ENCODE measurements at places on chromosomes 16 and 17.

DNA sequence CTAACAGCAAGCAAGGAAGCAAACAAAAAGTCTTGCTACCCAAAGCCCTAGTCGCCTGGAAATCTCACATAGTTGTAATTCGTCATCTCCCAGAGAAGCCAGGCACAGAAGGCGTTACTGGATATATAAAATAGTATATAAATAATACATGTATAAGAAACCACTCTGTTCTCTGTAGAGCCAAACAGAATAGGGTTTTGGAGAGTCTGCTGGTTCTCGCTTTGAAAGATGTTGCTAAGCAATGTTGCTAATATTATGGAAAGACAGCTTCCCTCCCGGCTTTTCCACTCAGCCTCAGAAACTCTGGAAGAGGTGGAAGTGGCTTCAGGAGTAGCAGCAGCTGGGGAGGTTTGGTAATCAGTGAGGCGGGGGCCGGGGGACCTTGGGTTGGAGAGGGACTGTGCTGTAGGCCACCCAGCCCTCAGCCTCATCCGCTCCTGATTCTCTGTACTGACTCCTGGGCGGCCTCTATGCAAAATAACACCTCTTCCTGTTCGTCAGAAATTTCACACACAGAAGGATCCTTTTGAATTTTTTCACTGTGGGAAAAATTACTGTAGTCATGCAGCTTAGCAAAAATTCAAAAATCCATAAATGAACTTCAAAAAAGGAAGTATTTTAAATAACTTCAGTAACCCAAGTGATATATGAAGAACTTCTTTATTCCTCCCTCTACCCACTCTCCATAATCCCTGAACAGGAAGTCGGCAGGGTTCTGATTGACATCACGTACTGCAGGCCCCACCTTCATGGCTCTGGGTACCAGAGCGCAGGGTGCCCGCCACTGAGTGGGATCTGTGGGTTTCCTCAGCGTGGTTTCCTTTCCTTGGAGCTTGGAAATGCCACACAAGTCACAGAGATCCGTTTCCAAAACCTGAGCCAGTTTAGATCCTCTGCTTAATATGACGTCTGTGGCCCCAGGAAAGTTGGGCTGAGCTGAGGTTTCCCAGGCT is 51.4 kb downstream of the RAP1GAP2 start:
- H3K4me1 ChIP-seq = peaks cover 13% of the 10 kb centered on the region
- H3K36me3 ChIP-seq = no peaks in the 10 kb centered on the region
- no peak overlapping the region for H3K27ac ChIP-seq
- H3K4me3 ChIP-seq = no peak overlapping the region
- peaks cover 32% of the 10 kb centered on the region for H3K27me3 ChIP-seq
- DNase-seq = no peak

DNA sequence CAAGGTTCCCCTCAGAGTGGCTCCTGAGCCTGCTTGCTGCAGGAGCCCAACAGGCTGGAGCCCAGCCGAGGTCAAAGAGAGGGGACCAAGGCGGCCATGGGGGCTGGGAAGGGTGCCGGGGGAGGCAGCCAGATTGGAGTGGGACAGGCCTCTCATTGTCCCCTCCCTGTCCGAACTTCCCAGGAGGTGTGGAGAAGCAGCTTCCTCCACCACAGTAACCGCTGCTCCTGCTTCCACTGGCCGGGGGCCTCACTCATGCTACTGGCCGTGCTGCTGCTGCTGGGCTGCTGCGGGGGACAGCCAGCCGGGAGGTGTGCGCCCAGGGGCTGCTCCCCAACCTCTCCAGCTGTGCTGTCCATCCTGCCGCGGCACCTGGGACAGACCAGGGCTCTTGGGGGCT is 29.3 kb downstream of the TMEM94 start:
- no peak overlapping the region for H3K4me3 ChIP-seq
- H3K27ac ChIP-seq = no peak overlapping the region
- peaks cover 20% of the 10 kb centered on the region for H3K4me1 ChIP-seq
- no peak for DNase-seq

GRCh38 chr16:73322856-73323255 is 274.9 kb upstream of the ZFHX3 start:
- H3K27me3 ChIP-seq = no peaks in the 10 kb centered on the region
- DNase-seq = no peak
- no peaks in the 10 kb centered on the region for H3K36me3 ChIP-seq
- H3K4me3 ChIP-seq = no peak overlapping the region

DNA sequence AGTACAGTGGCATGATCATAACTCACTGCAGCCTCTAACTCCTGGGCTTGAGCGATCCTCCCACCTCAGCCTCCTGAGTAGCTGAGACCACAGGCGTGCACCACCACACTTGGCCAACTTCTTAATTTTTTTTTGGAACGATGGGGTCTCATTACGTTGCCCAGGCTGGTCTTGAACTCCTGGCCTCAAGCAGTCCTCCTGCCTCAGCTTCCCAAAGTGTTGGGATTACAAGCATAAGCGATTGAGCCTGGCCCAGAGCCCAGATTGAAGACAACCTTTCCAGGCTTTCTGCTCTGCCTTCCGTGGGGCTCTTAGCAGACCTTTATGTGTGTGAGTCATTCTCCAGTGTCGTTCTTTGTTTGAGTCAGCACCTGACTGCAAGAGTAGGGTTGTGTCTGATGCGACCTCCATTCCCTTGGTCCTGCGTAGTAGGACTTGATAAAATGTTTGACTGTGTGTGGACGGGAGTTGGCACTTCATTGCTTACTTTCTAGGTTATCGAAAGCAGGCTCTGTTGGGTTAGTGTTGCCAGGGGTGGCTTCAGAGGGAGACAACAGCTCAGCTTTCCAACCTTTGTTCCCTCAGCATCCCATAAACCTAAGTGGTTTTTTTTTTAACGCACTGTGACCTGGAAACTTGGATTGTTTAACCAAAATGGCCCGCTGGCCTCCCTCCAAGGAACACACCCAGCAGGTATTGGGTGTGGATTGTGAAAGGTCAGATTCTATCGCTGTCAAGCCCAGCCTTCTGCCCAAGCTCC is 26.4 kb downstream of the EEF2K start:
- H3K4me1 ChIP-seq = peaks cover 6% of the 10 kb centered on the region
- no peaks in the 10 kb centered on the region for H3K27me3 ChIP-seq
- H3K36me3 ChIP-seq = peaks cover 27% of the 10 kb centered on the region

GRCh38 chr17:8158267-8159031 is 4.3 kb downstream of the VAMP2 start:
- peak; percentile 84 for DNase-seq
- peak overlapping the region; percentile 87 for H3K27ac ChIP-seq
- no peaks in the 10 kb centered on the region for H3K27me3 ChIP-seq
- peak overlapping the region; percentile 67 for H3K4me3 ChIP-seq
- H3K4me1 ChIP-seq = peaks cover 48% of the 10 kb centered on the region

- H3K36me3 ChIP-seq = peaks cover 25% of the 10 kb centered on the region
- H3K4me1 ChIP-seq = peaks cover 31% of the 10 kb centered on the region
- peaks cover under 1% of the 10 kb centered on the region for H3K27me3 ChIP-seq
- DNase-seq = no peak
- H3K4me3 ChIP-seq = no peak overlapping the region
Measured at GRCh38 chr17:49401971-49402611, 12.6 kb downstream of the PHB1 start.

GRCh38 chr16:189604-190186 is 9.4 kb downstream of the HBQ1 start:
- H3K4me1 ChIP-seq = peaks cover 5% of the 10 kb centered on the region
- no peak overlapping the region for H3K4me3 ChIP-seq
- no peaks in the 10 kb centered on the region for H3K27me3 ChIP-seq
- DNase-seq = no peak
- H3K36me3 ChIP-seq = peaks cover 13% of the 10 kb centered on the region

- no peak for DNase-seq
- H3K4me1 ChIP-seq = no peaks in the 10 kb centered on the region
- H3K4me3 ChIP-seq = no peak overlapping the region
- peaks cover 17% of the 10 kb centered on the region for H3K36me3 ChIP-seq
- no peaks in the 10 kb centered on the region for H3K27me3 ChIP-seq
- H3K27ac ChIP-seq = no peak overlapping the region
Measured at GRCh38 chr16:88516601-88517061, 53.6 kb upstream of the ZC3H18 start.

GRCh38 chr17:30421592-30421991 is 42.9 kb downstream of the CPD start:
- no peak overlapping the region for H3K27ac ChIP-seq
- no peak overlapping the region for H3K4me3 ChIP-seq
- no peaks in the 10 kb centered on the region for H3K27me3 ChIP-seq
- H3K4me1 ChIP-seq = no peaks in the 10 kb centered on the region
- no peak for DNase-seq

- no peak within 1 kb of the TSS for H3K27ac ChIP-seq
- no peak for DNase-seq
- H3K36me3 ChIP-seq = no peaks in the 10 kb centered on the region
- no peaks in the 10 kb centered on the region for H3K27me3 ChIP-seq
Measured at GRCh38 chr16:81238296-81239011, at the start of gene BCO1. BCO1 (plus strand) TSS chr16:81238689; CDS start chr16:81238909, 220 bp downstream.

DNA sequence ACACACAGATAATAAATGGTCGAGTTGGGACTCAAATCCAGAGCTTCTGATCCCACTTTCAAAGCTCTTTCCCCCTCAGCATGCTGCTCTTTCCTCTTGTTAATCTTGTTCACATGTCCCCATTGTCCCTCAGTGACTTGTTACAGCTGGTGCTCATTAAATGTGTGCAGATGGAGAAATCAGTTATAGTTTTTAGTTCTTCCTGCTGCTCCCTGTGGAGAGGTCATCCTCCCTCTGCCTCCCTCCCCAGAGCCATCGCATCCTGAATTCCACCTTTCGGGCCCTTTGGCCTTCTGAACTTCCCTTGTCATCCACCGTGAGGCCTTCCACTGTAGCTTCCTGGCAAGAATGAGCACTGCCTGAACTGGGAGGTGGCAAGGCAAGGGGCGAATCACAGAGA is 179.6 kb downstream of the WSCD1 start:
- DNase-seq = no peak
- H3K36me3 ChIP-seq = no peaks in the 10 kb centered on the region
- H3K27me3 ChIP-seq = peaks cover 7% of the 10 kb centered on the region
- H3K4me3 ChIP-seq = no peak overlapping the region

DNA sequence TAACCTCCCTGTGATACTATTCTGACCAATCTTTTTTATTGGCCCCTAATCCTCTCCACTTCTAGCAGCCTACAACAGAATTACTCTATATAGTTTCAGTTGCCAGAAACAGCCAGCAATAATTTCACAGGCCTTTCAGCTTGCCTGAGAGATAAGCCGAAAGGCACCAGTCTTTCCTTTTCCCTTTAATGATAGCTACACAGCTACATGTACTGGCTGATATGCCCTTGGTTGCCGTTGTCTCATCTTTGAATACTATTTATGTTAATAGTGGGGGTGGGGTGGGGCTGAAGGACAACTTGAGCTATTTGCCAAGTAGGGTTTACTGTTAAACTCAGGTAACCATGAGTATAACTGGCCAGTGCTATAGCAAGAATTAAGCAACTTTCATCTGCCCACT is 35.8 kb upstream of the RASL10B start:
- no peak overlapping the region for H3K4me3 ChIP-seq
- DNase-seq = no peak
- no peaks in the 10 kb centered on the region for H3K4me1 ChIP-seq
- H3K27ac ChIP-seq = no peak overlapping the region

- no peaks in the 10 kb centered on the region for H3K36me3 ChIP-seq
- H3K27me3 ChIP-seq = no peaks in the 10 kb centered on the region
- H3K4me1 ChIP-seq = peaks cover 4% of the 10 kb centered on the region
- no peak overlapping the region for H3K4me3 ChIP-seq
Measured at GRCh38 chr17:17506181-17506741, 10.1 kb upstream of the RASD1 start.

GRCh38 chr16:11566398-11566797 is 20.3 kb downstream of the LITAF start:
- peaks cover 15% of the 10 kb centered on the region for H3K36me3 ChIP-seq
- peaks cover 25% of the 10 kb centered on the region for H3K4me1 ChIP-seq
- no peak overlapping the region for H3K27ac ChIP-seq
- H3K4me3 ChIP-seq = no peak overlapping the region
- DNase-seq = no peak

DNA sequence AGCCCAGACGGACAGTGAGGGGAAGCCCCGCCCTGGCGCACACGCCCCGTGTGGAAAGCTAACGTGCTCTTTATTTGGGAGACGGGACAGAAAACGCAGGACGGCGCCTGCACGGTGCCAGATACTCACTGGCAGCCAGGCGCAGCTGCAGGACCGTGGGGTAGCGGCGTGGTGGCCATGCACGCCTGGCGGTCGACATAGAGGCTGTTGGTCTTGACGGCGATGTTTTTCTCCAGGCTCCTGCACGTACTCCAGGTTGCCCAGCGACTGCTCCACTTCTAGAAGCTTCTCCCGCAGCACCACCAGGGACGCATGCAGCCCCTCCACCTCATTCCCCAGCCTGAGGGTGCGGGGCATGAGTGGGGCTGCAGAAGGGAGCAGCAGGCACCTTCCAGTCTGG is 5.1 kb upstream of the C1QTNF8 start:
- H3K27me3 ChIP-seq = peaks cover 2% of the 10 kb centered on the region
- H3K27ac ChIP-seq = no peak overlapping the region
- no peak for DNase-seq
- no peak overlapping the region for H3K4me3 ChIP-seq

DNA sequence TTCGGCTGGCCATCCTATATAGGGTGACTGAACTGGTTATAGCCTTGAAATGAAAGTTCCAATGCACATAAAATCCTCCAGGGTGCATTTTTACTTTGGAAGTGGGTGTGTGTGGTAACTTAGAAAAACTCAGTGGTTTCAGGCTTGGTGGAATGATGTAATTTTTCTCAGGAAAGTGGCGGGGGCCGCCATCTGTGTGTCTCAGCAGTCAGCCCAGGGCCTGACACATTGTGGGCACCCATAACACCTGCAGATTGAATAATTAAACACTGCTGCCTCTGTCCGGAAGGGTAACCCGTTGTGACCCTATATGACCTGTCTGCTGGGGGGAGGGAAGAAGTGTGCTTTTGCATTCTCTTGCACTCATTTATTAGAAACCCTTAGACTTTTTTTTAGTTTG is 2.2 kb upstream of the PDP2 start:
- DNase-seq = no peak
- H3K27ac ChIP-seq = peak overlapping the region; percentile 24
- no peaks in the 10 kb centered on the region for H3K27me3 ChIP-seq

- peaks cover 30% of the 10 kb centered on the region for H3K27me3 ChIP-seq
- no peak for DNase-seq
- peaks cover 11% of the 10 kb centered on the region for H3K36me3 ChIP-seq
- peak overlapping the region; percentile 84 for H3K4me3 ChIP-seq
- peak overlapping the region; percentile 30 for H3K27ac ChIP-seq
Measured at GRCh38 chr17:80414508-80414802, 512 bp upstream of the ENDOV start.

DNA sequence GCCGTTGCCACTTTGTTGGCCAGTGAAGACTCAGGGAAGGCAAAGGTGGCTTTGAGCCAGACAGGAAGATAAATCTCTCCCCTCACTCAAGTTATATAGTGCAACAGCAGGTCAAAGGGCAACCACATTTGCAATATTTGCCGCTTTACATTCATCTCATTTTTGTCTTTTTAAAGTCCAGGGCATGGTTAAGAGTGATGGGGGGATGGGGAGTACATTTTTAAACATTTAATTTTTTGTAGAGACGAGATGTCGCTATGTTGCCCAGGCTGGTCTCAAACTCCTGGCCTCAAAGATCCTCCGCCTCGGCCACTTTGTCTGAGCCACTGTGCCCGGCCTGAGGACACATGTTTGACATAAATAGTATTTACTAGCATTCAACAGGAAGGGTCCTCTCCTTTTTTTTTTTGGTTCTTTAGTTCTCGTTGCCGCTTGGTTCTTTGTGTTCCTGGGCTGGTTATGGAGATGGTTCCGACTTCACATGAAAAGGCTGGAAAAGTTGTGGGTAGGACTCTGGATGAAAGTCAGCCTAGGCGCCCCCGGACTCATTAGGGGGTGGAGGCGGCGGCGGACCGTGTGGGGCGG is 95.7 kb downstream of the RAB11FIP4 start:
- peaks cover 39% of the 10 kb centered on the region for H3K4me1 ChIP-seq
- peaks cover 2% of the 10 kb centered on the region for H3K27me3 ChIP-seq
- peak overlapping the region; percentile 85 for H3K4me3 ChIP-seq
- peaks cover 2% of the 10 kb centered on the region for H3K36me3 ChIP-seq
- H3K27ac ChIP-seq = peak overlapping the region; percentile 71

Data from activated naive CD8-positive, alpha-beta T cell treated with anti-CD3 and anti-CD28 coated beads, Interleukin-2, amount 10 ng/mL, durations not matched to agents 7 days and 5 days (primary cell).